Gastroesophageal sphincter (tissue), 4 donors: ENCODE measurements at places on chromosomes 6 and 20. TPM values are rescaled to one million over a fixed set of nuclear protein-coding genes. Genes with fewer than 3 reads are reported as not detected.

Gene FAM162B
- 9.1 TPM for total RNA-seq

Gene BPI
- not detected for total RNA-seq

Gene PARD6B
- total RNA-seq, result 3.8 TPM

Gene GPX5
- total RNA-seq, result not detected

Gene ADGRF5
- 36.3 TPM for total RNA-seq

Gene LYRM4
- total RNA-seq, result 27.9 TPM

Gene SLC17A3
- not detected for total RNA-seq
